Adipocyte (in vitro differentiated cells): ENCODE measurements at places on chromosomes 2 and 18.

GRCh38 chr2:54942373-54942772 is 107.9 kb downstream of the RTN4 start:
- no peak for DNase-seq

DNA sequence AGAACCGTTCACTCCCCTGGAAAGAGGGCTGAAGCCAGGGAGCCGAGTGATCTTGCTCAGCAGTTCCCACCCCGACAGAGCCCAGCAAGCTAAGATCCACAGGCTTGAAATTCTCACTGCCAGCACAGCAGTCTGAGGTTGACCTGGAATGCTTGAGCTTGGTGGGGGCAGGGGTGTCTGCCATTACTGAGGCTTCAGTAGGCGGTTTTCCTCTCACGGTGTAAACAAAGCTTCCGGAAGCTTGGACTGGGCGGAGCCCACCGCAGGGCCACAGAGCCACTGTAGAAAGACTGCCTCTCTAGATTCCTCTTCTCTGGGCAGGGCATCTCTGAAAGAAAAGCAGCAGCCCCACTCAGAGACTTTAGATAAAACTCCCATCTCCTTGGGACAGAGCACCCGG is 180.8 kb downstream of the WDR7 start:
- DNase-seq, result no peak

DNA sequence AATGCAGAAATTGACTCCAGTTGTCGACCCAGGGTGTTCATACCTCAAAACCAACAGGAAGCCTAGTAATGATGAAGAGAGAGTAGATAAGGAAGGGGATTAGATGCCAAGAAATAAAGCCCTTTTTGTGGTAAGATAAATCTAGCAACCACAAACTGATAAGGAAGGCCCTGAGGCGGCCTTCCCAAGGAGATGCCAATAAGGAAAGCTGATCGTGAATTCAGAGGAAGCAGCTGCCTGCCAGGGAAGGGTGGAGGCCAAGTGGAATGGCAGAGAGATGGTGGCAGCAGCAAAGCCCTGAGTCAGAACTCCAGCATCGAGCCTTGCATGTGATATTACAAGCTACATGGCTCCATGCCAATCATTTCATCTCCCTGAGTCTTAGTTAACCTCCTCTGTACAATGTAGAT is 126.3 kb downstream of the IRS1 start:
- DNase-seq, result peak; percentile 85

DNA sequence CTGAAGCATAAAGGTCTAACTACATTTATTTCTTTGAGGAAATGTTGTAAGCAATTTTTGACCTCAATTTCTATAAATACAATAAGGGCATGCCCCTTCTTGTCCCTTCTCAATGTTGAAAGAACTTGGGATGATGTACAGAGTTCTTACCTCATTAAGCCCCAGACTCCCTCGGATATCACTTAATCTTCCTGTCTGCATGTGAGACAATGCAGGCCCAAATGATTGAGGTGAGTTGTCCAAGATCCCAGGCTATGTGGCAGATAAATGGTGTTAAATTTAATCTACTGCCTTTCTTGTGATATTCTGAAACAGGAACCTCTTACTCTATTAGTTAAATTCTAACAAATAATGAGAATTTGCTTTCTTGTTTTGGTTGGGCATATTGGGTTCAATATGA is 1073.4 kb upstream of the GYPC start:
- DNase-seq, result no peak

- DNase-seq, result no peak
These were observed 5.1 kb upstream of the ODC1 start for GRCh38 chr2:10452956-10453904.

DNA sequence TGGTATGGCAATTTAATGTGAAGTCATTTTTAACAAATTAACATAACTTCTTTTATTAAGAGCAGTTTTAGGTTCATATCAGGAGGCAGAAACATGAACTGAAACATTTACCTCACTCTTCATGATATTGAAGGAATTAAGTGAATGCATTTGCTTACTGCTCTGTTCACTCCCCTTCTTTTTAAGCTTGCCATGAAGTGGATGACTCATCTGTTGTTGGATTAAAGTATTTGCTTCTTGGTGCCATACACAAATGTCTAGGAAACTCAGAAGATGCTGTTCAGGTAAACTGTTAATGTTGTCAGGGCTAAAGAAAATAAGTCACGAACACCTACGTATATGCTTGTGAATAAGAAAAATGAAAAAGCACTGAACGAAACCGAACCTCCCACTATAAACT is 10.2 kb upstream of the CABYR start:
- no peak for DNase-seq

DNA sequence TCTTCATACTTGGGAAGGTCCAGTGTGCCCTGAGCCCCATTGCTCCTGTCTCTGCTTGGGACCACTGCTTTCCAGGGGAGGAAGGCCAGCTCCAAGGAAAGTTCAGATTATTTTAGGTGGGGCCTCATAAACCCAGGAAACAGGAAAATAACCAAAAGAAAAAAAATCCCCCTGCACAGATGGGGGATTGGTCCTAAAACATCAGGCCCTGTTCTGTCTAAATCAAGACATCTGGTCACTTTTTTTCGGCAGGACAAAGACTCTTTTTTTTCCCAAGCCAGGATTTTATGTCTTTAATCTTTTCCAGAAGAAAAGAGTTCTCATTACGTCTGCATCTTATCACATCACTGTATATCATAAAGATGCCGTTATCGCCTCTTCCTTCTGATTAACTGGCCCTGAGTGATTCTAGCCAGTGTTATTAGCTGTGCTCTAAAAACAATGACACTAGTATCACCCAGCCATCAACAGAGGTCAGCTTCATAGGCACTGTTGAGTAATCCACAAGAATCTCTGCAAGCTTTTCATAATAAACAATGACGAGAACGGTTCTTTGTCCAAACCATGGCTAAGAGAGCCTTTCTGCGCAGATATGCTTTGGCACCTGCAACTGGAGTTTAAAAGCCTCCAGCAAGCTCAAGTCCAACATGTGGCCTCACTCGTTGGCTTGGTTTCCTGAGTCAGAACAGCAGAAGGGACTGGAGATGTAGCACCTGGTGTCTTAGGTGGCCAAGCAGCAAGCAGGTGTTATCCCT is 138.2 kb downstream of the VAPA start:
- DNase-seq, result peak; percentile 45

- DNase-seq, result peak; percentile 27
These were observed 86.7 kb upstream of the TMEM18 start for GRCh38 chr2:763766-764525.

DNA sequence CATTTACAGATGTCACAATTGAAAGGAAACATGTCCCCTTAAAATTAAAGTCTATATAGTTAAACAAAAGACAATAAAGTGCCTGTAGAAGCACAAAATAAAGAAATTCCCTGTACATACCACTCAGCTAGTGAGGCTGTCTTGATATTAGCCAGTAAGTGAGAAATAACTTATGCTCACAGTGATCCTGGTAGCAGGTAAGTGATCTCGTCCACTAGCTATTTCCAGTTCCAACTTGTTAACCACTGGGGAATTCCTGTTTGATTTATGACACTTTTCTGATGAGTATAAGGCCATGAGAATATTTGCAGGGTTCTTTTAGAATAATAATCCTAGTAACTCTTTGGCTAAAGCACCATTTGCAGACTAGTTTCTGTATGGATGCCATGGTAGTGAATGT is 127.9 kb upstream of the PGAP1 start:
- DNase-seq, result no peak

- DNase-seq, result no peak
These were observed 11.0 kb upstream of the RAB31 start for GRCh38 chr18:9697121-9697520.

GRCh38 chr2:198016243-198016642 is 211.8 kb downstream of the PLCL1 start:
- no peak for DNase-seq

DNA sequence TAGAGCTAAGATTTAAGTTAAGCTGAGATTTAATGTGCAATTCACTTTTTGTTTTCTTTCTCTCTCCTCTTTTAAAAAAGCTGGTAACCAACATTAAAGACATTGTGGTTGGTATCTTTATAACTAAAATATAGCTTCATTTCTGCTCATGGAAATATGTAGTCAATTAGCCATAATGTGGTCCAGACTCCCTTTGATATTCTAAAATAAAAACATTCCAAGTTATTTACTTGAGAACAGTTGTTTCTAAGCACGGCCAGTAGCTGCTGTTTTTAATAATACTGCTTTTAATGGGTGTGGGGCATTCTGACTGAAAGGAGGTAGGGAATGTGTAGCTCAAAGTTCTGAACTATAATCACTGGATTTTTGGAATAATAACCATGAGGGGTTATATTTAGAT is 183.3 kb upstream of the FBXO11 start:
- no peak for DNase-seq

- no peak for DNase-seq
These were observed 199.5 kb downstream of the NDUFA10 start for GRCh38 chr2:239825705-239825979.

- DNase-seq, result no peak
These were observed 38.7 kb downstream of the ZC3H8 start for GRCh38 chr2:112216167-112216566.

DNA sequence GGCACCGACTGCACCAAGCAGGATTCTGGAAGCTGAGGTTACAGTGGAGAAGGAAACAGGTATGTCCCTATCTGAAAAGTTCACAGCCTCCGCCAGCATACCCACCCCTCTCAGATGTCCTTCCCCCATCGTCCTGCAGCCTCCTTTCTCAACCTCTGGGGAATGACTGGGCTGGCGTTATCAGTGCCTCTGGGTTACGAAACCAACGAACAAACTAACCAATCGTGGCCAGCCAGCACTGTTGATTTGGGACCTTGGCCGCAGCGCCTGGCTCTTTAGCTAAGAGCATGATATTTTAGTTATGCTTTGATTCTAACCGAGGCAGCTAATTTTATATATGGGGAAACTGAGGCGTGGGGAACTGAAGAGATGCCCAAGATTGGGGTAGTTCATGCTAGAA is 233.0 kb downstream of the TFCP2L1 start:
- no peak for DNase-seq

DNA sequence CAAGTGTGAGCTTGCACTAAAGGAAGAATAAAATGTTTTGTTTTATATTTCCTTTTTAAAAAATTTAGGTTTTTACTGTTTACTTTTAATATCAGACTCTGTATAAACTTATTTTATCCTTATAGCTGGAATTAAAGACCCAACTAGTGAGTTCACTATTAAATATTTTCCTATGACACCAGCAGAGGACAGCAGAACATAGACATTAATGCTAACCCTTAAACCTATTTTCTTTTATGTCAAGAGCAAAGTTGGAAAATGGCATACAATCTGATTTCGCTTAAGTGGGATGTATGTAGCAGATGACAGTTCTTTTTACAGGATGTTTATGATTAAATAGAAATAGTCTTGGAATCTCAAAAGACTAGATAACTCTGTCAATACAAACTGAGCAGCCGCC is 188.2 kb upstream of the XIRP2 start:
- DNase-seq, result peak; percentile 27

GRCh38 chr2:100833331-100833730 is 13.4 kb downstream of the NPAS2 start:
- no peak for DNase-seq

- no peak for DNase-seq
These were observed 6.0 kb downstream of the DIPK1C start for GRCh38 chr18:74451148-74451547.

- DNase-seq, result no peak
These were observed 11.6 kb downstream of the STK11IP start for GRCh38 chr2:219609149-219609750.

DNA sequence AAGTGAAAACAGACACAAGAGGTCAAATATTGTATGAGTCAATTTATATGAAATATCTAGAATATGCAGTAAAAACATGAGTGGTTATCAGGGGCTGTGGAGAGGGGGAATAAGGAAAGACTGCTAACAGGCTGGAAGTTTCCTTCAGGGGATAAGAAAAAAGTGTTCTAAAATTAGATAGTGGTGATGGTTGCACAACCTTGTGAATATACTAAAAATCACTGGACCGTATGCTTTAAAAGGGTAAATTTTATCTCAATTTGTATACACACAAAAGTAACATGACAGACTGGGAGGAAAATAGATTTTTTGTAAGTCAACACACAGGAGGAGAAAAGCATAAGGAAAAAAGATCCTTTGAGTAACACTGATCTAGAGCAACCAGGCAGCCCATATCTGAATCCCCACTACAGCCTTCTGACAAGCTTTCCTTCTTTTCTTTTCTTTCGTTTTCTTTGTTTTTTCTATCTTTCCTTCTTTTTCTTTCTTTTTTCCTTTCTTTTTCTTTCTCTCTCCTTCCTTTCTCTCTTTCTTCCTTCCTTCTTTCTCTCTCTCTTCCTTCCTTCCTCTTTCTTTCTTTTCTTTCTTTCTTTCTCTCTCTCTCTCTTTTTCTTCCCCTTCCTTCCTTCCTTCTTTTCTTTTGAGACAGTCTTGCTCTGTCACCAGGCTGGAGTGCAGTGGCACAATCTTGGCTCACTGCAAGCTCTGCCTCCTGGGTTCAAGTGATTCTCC is 95.4 kb downstream of the AAK1 start:
- DNase-seq, result peak; percentile 59

DNA sequence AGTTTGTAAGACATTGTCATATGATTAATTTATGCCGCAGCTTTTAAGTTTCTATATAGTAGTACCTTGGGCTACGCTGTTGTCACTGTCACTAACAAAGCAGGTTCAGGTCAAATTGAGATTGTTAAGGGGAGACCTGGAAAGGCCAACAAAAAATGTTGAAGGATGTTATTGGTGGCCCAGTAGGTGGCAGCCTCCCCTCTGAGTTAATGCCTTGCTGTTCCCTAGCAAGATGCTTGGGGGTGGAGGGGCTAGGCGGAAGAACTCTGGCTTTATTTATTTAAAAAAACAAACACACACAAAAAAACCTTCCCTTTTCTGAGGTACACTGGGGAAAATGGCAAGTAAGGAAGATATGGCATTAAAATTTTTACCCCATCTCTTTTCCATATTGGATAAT is 128.3 kb upstream of the ATP5MC3 start:
- peak; percentile 58 for DNase-seq

DNA sequence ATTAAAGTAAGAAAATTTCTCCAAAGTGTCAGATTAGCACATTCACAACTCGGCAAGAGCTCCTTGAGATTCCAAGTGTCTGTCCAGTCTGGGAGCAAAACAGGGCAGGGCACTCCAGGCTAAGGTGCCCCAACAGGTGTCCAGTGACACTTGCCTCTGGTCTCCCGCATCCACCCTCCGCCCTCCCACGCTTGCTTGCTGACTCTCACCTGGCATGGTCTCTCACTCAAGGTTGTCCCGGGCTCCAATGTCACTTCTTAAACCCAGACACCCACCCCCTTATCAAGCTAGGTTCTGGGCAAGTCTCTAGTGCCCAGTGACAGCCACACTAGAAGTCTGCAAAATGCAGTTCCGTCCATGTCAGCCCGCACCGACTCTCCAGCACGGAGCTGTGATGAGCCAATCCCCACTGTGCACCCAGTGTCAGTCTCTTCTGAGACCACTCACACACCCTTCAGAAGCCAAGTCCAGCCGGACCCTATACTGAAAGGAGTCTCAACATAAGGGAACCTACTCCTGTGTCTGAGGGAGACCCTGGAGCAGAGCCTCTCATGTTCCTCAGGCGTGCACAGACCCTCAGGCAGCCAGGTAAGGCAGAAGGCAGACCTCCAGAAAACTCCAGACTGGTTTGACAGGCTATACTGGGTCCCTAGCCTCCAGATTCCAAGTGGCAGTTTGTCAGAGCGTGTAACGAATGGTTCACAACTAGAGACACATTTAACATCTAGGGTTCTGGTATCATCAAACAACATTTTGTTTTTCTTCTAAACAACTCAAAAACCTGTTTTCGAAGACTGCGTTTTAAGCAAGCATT is 45.6 kb downstream of the HDLBP start:
- no peak for DNase-seq
